ENCODE measurements at places on chromosomes 16 and 17. TPM values are rescaled to one million over a fixed set of nuclear protein-coding genes. Genes with fewer than 3 reads are reported as not detected.

Gene ABCA8
- not detected for total RNA-seq

DNA sequence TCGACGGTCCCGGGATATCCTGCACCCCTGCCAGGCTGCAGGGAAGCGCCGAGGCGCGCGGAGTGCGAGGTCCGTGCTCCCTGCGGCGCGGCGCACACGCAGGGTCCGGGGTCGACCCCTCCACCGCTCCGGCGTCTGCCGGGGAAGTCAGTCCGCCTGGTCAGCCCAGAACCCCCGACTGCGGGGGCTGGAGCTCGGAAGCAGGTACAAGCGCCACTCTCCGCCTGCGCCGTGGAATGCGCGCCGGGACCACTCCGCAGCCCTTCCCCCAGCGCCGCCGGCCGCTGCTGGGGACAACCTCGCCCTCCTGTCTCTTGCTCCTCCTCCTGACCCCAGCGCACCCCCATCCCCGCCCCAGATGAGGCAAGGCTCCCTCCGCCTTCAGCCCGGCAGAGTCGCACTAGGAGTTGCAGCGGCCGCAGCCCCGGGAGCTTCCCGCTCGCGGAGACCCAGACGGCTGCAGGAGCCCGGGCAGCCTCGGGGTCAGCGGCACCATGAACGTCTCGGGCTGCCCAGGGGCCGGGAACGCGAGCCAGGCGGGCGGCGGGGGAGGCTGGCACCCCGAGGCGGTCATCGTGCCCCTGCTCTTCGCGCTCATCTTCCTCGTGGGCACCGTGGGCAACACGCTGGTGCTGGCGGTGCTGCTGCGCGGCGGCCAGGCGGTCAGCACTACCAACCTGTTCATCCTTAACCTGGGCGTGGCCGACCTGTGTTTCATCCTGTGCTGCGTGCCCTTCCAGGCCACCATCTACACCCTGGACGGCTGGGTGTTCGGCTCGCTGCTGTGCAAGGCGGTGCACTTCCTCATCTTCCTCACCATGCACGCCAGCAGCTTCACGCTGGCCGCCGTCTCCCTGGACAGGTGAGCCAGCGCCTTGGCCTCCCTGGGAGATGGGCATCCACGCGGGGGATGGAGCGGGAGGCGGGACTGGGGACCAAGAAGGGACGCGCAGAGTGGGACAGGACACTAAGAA, at the start of gene GALR2:
Gene GALR2, plus strand, starts transcription at position 392 of the 974 bp plus-strand sequence. Its CDS starts 103 bp downstream, at position 495.
- no peak for DNase-seq

Gene TMED6
- not detected for total RNA-seq

DNA sequence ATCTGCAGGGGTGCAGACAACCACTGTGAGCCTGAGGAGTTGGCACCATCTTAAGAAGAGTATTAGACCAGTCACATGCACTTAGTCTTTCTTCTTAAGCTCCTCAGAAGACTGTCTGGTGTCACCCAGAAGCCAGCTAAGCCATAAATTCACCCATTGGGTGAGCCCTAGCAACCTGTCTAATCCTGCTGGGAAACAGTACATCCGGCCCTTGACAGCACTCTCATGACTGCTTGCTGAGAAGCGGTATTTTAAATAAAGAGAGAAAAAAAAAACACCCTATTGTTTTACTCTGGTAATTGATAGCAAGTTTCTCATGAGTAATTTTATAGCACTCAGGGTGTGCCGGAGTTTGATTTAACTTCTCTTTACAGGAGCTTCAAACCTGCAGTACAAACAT, 134.7 kb downstream of the SOX9 start:
- DNase-seq = no peak

- no peak for DNase-seq
Observed at GRCh38 chr17:81165246-81166032, at the start of gene PVALEF. TSS of gene PVALEF (plus strand) at chr17:81165507. CDS start at chr17:81181227, 15,720 bp downstream.

Gene RNF157
- 10.0 TPM for total RNA-seq
